Thoracic aorta (tissue), 2 donors: ENCODE measurements at places on chromosomes 7 and 10.

GRCh38 chr7:119967221-119967620, 305.8 kb upstream of the KCND2 start:
- no peak for DNase-seq

- no peak for DNase-seq
These were observed 34.9 kb downstream of the SRPK2 start for GRCh38 chr7:105353752-105354328.

DNA sequence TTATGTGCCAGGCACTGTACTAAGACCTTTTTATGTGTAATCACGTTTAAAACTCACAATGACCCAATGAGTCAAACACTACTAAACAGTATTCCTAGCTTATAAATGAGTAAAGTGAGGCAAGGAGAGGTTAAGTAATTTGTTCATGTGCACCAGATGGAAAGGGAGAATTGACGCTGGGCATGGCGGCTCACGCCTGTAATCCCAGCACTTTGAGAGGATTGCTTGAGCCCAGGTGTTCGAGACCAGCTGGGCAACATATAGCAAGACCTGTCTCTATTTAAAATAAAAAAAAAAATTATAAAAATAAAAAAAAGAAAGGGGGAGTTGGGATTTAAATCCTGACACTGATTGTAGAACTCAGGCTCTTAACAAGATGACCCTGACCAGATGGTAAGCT, 46.7 kb upstream of the DLG5 start:
- DNase-seq, result no peak

- no peak for DNase-seq
These were observed 155.6 kb downstream of the RAPGEF5 start for GRCh38 chr7:22201186-22201880.

DNA sequence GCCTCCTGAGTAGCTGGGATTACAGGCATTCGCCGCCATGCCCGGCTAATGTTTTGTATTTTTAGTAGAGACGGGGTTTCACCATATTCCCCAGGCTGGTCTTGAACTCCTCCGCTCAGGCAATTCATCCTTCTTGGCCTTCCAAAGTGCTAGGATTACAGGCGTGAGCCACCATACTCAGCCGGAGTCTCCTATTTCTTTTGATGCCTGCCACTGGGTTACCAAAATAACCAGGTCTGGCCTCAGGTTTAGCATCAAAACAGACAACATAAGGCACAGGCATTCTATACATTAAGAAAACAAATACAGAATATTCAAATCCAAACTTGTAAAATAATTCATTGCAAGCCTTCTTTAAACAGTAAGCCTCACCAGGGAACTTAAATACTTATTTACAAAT, 289.8 kb upstream of the IMMP2L start:
- no peak for DNase-seq

DNA sequence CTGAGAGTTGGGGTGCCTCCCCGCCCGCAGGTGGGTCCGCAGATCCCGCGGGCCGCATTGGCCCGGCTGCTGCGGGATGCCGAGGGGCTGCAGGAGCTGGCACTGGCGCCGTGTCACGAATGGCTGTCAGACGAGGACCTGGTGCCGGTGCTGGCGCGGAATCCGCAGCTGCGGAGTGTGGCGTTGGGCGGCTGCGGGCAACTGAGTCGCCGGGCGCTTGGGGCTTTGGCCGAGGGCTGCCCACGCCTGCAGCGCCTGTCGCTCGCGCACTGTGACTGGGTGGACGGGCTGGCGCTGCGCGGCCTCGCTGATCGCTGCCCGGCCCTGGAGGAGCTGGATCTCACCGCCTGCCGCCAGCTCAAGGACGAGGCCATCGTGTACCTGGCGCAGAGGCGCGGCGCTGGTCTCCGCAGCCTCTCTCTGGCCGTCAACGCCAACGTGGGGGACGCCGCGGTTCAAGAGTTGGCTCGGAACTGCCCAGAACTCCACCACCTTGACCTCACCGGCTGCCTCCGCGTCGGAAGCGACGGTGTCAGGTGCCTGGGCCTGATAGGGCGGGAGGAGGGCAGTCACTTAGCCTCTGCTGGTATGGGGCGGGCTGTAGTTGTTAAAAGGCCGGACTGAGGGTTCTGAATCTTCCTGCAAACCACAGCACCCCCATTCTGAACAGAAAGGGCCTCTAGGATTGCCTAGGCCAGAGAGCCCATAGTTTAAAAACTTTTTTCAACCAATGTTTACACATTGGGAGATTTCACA, 1.3 kb downstream of the FBXL15 start:
- DNase-seq, result no peak

- no peak for DNase-seq
These were observed 27.5 kb upstream of the NPVF start for GRCh38 chr7:25255611-25256332.

- DNase-seq, result peak; percentile 19
These were observed 58.2 kb upstream of the ANTXRL start for GRCh38 chr10:46228563-46229071.

GRCh38 chr10:47346581-47347302, 1.4 kb upstream of the RBP3 start:
- DNase-seq, result no peak

DNA sequence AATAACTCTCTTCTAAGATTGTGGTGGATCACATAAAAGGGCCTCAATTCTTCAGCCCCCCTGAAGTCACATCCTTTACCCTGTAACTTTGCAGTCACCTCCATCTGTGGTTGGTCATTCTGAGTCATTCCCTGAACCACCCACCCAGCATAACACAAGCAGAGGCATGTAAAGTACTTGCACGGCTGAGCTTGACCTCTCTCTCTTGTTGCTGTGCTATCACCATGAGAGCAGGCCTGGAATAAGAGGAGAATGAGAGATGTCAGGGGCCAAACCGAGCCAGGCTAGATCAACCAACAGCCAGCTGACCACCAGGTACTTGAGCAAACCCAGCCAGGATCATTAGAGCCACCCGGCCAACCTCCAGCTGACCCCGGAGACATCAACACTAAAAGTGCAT, 13.5 kb upstream of the STK17A start:
- no peak for DNase-seq

GRCh38 chr7:159068893-159069448, 75.7 kb downstream of the VIPR2 start:
- DNase-seq, result no peak

GRCh38 chr10:42963312-42963711, 113.6 kb upstream of the RET start:
- DNase-seq, result no peak

DNA sequence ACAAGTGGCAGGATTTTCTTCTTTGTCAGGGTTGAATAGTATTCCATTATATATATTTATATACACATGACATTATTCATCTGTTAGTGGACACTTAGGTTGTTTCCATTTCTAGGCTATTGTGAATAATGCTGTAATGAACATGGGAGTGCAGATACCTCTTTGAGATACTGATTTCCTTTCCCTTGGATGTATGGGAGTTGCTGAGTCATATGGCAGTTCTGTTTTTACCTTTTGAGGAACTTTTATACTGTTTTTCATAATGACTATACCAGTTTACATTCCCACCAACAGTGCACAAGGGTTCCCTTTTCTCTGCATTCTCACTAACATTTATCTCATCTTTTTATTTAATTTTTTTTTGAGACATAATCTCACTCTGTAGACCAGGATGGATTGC, 1.8 kb upstream of the CLCN1 start:
- no peak for DNase-seq

GRCh38 chr10:133471300-133472109, 17.8 kb downstream of the SCART1 start:
- no peak for DNase-seq

DNA sequence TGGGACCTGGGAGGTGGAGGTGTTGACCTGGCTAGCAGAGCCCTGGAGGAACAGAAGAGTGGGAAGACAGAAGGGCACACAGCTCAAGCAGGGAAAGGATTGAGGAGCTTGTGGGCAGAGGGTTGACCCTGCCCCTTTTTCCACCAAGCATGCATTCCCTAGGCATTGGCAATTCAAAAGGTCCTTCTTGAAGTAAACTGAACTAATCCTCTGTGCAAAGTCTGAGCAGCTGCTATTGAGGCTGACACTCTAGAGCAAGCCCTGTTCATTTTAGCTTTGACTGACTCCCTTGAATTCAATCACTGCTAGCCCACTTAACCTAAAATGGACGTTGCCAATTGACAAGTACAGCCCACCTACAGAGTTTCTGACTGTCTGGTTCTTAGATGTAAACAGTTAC, 116.5 kb upstream of the TNS3 start:
- DNase-seq, result no peak

- no peak for DNase-seq
These were observed 60.8 kb downstream of the RHOBTB1 start for GRCh38 chr10:60883187-60883586.

- DNase-seq, result no peak
These were observed 20.3 kb downstream of the ASB13 start for GRCh38 chr10:5645944-5646617.

DNA sequence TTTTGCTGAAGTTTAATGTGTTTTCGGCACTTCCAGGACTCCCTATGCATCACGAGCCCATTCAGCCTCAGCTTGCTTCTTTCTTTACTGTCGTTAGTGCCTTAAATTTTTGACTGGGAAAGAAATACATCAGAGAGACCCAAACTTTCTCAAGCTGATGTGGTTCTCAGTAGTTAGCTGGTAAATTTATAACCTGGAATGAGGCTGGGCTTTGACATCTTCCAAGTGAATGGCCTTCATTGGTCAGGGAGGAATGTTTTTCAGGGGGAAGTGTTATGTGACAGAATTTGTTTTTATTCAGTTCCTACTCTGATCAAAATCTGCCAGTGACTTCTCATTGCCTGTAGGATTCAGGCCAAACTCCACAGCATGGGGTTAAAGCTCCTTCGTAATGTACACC, 296.9 kb downstream of the SORCS3 start:
- no peak for DNase-seq

DNA sequence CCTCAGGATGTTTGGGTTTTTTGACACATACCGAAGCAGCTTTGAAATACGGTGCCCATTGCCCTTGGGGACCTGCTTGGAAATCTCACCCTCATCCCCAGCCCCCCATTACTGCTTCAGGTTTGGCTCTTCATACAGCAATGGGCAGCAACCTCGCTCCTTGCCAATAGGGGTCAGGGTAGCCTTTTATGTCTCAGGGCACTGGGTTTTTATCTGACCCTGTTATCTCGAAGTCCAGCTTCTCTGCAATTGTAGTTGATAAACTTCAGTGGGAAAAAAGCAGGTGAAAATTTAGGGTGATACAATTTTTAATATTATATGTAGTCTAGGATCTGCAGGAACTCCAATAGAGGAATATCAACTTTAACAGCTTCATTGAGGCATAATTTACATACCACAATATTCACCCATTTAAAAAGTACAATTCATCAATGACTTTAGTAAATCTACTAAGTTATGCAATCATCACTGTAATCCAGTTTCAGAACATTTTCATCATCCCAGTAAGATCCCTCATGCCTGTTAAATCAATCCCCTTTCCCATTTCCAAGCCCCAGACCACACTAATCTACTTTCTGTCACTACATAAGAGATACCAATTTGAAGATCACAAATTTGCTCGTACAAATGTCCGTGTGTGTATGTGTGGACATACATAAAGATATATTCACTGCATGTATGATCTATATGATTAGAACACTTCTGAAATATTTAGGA, 386.2 kb downstream of the KCNMA1 start:
- no peak for DNase-seq

DNA sequence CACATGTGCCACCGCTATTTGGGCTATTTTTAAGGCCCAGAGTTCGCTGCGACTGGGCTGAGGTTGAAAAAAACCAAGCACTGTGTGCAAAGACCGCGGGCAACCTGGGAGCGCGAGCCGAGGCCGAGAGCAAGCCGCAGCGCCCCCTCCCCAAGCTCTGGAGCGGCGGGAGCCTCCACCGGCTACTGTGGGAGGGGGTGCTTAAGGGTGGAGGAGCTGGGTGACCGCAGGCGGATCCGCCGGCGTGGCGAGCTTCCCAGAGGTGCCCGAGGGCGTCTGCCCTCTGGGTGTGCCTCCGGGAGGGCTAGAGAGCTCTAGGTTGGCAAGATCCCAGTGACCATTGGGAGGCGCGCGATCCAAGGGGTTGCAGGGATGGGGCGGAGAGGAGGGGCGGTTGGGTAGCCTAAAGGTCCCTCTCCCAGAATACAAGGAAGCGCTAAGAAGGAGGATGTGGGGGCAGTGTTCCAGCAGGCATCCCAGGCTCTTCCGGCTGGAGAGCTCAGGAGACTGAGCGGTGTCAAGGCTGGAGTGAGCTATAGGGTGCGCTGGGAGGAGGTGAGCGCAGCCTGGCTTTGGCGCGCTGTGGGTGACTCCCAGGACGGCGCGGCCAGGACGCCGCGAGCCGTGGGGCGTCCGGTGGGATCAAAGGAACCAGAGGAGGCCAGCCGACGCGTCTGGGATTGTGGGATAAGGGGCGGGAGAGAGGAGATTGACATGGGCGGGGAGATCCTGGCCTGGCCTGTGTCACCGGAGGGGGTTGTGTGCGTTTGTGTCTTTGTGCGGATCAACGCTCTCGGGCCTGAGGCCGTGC, 8.0 kb downstream of the DLX5 start:
- DNase-seq, result no peak

DNA sequence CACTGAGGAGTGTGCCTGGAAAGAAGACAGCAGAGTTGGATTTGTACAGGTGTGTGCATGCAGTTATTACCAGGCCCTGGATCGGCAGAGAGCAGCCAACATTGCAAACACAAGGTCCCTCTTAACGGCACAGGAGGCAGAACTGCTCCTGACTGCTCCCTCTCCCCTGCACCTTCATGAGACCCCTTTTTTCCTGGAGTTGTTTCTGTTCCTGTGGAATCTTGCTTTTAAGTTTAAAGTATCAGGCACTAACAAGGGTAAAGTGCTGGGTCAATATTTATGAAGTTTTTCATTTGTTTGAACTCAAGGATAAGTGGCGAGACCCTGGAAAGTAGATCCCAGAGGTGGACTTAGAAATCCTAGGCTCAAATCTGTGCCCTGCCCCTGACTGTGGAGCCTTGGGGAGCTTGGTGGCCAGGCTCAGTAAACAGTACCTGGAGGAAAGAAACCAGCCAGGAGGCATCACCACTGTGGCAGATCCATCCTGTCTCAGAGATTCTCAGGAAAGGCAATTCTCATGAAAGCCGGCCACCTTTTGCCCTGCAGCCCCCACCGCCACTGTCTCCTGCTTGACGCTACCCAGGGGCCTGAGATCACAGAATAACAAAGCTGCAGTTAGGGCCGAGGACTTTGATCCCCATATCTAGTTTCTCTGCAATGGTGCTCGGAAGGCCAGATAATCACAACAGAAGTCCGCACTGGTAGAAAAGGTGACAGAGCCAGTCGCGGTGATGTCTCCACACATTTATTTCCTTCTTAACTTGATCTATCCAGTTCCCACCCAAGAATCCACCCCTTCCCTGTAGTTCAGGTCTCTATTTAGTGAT, 36.7 kb downstream of the DDC start:
- DNase-seq, result no peak

- DNase-seq, result no peak
These were observed at the start of gene DNAJC12 for GRCh38 chr10:67837541-67838314. TSS of gene DNAJC12 (minus strand) at chr10:67838188. CDS start at chr10:67838011, 177 bp downstream.
